ENCODE measurements at places on chromosomes 2 and 18. TPM values are rescaled to one million over a fixed set of nuclear protein-coding genes. Genes with fewer than 3 reads are reported as not detected.

- no peak for DNase-seq
Observed at GRCh38 chr18:12318334-12318697, 10.3 kb downstream of the TUBB6 start.

GRCh38 chr2:112783187-112783714 lies 1.0 kb downstream of the IL1A start:
- no peak for DNase-seq

The LYPD6B gene
- 11.5 TPM for polyA plus RNA-seq

DNA sequence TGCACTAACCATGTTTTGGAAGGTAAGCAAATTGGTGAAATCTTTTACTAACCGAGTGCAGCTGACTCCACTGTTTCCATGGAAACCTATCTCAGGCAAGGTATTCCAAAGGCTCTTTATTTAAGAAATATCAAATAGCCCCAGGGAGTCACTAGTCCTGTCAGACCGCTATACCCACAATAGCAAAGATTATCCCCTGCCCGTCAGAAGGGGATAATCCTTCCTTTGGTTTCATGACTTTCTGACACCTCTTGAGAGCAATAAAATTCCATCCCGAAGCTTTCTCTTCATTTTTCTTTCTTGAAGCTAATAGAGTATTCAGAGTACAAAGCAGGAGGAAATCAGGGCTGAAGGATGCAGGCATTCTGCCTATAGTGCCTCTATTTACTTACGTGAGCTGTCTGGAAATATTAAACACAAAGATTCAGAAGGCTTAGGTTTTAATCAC lies 34.7 kb upstream of the MAP2 start:
- DNase-seq = no peak

GRCh38 chr2:139317259-139317658 lies 537.1 kb upstream of the NXPH2 start:
- no peak for DNase-seq

- no peak for DNase-seq
Observed at GRCh38 chr2:227720680-227721079, 2.9 kb upstream of the SLC19A3 start.

The KIAA2012 gene
- polyA plus RNA-seq = 0.13 TPM

GRCh38 chr2:70381235-70381634 lies 79.4 kb upstream of the FAM136A start:
- peak; percentile 60 for DNase-seq

GRCh38 chr2:134836986-134837385 lies 1.4 kb upstream of the ACMSD start:
- DNase-seq = peak; percentile 88

DNA sequence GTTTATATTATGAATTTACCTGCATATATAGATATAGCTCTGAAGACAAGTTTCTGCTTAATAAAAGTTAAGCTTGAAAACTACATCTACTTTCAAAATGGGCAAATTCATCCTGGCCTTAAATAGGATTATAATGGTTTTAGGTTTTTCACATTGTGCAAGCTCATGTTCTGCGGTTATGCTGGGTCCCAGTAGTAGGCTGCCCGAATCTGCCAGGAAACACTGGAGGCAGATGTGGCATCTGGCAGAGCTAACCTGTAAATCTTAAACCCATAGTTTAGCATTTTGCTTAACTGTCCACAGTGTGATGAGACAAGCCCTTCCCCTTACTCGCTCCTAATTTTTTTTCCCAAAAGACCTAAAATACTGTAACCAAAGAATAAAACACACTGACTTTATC lies 234.2 kb downstream of the TCF4 start:
- peak; percentile 24 for DNase-seq

DNA sequence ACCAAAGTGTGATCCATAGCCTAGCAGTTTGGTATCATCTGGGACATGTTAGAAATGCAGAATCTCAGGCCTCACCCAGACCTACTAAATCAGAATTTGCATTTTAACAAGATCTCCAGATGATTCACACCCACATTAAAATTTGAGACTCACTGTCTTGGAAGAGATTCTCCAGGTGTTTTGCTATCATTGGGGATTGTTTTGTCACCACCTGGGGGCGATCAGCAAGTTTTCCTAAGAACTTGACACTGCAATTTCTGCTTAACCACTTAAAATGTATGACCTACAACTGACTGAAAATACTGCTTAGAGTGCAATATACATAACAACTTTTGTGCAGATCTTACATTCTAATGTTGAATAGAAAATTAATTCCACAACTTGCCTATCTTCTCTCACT lies 18.9 kb upstream of the ITGA4 start:
- DNase-seq = no peak

DNA sequence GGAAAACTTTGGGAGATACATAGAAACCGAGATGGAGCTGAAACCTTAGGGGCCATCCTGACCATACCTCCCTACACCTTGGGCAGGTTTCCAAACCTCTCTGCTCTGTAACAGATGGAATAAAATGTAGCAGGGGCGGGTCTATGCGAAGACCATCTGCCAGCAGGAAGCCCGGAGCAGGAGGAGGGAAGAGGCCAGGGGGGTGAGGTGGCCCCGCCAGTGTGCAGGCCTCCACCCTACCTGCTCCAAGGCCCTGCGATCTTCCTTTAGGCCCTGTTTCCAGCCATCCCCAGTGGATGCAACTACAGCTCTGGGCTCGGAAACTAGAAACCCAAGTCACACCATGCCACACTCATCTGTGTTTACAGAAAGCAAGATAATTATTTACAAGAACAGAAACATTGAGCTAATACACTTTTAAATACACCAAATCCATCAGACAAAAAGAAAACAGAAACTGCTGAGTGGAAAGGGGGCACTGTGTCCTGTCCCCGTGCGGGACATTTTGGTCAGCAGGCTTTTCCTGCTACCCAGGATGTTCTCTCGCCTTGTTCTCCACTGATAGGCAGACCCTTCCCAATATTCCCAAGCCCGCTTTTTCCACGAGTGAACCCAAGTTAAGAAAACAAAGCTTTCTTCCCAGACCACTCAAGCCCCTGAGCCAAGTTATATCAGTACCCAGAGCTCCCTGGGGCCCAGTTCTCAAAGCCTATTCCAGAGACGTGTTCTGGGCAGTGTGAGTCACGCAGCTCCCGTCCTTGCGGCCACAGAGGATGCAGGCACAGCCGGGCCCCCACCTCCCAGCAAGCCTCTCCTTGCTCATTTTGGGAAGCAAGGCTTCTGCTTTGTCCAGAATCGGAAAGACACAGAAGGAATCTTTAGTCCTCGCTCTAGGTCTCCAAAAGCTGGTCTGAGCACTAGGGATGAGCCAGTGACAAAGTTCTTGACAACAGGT lies 17.3 kb downstream of the CIB4 start:
- DNase-seq = no peak

The SMPD4 gene
- polyA plus RNA-seq = 37.4 TPM

- no peak for DNase-seq
Observed at GRCh38 chr18:50790948-50791347, 28.9 kb downstream of the MRO start.

The FSIP2 gene
- polyA plus RNA-seq = not detected

DNA sequence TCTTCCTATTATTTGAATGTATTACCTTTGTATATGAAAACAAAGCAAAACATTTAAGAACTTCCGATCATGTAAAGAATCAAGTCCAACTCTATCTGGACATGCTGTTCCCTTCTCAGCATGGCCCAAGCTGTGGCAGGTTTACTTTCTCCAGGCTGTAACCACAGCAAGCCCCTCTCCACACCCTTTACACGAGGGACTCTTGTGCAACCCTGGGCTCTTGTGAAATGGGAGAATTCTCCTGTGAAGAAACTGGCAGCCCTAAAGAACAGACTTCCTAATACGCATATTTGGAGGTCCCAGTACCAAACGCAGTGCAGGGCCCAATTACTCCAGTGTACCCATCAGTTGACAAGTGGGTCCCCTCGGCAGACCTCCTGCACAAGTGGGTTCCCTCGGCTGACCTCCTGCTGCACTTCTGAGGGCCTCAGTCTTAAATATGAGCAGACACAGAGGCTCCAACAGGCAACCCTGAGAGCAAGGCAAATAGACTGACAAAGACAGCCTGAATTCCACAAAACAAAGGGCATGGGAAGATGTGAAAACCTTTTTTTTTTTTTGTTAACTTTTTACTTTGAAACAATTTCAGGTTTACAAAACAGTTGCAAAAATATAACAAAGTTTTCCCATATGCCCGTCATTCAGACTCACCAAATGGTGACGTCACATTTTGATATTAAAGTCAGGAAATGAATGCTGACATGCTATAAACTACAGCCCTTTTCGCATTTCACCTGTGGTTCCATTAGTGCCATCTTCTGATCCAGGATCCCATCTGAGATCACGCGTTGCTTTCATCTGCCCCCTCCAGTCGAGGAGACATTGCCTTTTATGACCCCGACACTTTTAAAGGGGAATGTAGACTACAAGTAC lies 78.2 kb downstream of the FBXO15 start:
- DNase-seq = no peak

DNA sequence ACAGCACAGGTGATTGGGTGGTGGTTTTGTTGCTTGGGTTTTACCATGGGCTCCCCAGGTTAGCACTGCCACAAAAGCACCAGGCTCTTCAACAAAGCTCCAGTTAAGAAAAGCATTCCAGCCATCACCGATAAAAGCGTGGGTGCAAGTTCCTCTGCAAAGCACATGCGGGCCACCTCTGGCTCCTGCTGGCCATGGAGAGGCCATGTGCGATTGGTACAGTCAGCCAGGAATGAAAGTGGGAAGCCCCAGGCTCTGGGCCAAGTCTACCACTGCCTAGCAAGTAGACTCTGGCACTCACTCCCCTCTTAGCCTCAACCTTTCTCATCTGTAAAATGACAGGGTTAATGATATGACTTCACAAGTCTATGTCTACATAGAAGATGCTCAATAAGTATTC lies 36.0 kb downstream of the BCL11A start:
- DNase-seq = peak; percentile 20

GRCh38 chr2:241860184-241861078 lies 1.7 kb upstream of the PDCD1 start:
- peak; percentile 24 for DNase-seq

DNA sequence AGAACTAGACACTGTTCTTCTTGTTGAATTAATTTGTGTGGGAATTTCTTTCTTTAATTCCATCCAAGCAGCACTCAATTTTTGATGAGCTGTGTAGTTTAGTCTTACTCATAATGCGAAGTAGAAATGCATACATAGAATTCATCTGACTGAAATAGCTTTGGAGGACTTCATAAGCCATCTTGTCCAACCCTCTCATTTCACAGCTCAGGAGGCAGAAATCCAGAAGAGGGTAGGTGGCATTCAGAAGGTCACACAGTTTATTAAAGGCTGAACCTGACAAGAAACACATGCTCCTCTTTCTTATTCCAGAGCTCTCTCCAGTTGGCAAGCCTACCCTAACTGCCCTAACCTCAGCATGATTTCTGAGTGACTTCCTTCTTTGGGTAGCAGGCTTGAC lies 169.2 kb upstream of the NOSTRIN start:
- no peak for DNase-seq

DNA sequence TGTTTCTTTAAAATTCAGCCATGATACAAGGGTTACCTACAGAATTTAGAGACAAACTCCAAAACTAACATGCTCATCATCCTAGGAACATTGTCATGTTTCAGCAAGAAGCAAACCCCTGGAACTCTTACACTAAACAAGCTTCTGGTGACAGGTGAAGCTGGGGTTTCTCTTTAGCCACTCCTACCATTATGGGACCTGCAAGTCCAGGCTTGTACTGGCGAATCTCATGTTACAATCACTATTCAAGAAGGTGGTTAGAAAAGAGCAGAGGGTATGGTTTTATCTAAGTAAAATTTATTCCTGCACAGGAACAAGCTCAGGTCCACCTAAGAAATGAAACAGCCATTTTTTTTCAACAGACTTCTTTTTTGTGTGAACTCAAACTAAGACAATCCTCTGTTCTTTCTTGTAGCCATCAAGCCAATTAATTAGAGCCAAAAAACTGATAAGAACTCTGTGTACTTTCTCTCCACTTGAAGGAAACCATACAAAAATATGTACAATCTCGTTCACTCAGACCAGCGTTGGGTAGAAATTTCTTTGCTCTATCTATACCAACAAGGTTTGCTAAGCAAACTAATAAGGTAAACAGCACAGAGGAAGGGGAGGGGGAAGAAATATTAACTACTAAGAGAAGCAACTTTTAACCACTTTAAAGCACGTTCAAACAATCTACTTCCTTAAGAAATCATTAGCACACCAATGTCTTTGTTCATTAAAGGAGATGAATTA lies 63.3 kb upstream of the NEDD4L start:
- no peak for DNase-seq

DNA sequence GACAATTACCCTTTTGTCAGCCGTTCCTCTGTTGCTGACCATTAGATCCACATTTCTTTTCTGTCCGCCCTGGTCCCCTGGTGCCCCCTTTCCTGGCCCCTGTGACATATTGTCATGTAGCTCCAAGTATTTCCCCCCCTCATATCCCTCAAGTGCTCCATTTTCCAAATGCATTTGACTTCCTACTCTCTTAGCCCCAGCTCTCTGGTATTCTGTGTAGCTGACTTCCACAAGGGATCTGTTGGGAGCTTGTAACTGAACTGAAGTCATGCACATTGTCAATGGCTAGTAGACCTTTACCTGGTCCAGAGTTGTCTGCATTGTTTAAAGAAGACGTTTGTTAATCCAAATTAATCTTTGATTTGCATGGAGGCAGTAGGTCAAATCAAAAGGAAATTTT lies 34.8 kb downstream of the LIPG start:
- DNase-seq = no peak

DNA sequence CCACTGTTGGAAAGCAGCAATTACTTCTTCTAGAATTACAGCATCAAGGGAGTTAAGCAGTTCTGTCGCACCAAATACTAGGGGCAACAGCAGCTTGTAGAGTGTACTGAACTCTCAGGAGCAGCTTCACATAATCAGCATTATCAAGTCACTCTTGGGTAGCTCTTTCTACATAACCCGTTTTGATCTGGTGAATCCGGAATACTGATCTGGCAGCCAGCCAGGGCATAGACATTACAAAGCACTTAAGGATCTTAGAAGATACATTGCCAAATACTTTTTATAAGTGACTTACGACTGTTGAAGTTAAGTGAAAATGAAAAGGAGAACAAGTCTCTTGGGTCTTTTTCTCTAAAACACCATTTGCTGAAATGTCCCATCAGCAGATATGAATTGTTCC lies 73.2 kb upstream of the NETO1 start:
- no peak for DNase-seq

DNA sequence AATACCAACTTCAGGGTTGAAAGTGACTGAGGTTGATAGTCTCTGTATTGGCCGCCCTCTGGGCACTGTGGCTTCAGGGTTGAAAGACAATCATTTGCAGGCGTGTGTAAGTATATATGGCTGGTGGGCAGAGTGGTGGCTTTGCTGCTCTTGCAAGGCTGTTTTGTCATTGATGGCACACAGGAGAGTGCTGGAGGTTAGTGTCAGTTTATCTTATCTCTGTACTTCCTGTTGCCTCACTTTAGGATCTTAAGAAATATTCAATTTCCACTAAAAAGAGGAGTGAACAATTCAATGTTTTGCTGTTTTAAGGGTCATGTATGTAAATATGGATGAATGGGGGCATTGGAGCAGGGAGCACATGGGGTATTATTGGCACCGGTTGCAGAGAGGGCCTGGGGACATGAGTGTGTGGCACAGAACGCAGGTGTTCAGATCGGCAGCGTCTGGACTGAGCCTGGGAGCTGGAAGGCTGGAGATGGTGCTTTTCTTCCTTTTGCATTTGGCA lies 51.5 kb downstream of the NCK2 start:
- no peak for DNase-seq

GRCh38 chr2:37379881-37380296 lies 35.5 kb downstream of the QPCT start:
- DNase-seq = peak; percentile 45
